ENCODE measurements at places on chromosomes 5 and 9.

DNA sequence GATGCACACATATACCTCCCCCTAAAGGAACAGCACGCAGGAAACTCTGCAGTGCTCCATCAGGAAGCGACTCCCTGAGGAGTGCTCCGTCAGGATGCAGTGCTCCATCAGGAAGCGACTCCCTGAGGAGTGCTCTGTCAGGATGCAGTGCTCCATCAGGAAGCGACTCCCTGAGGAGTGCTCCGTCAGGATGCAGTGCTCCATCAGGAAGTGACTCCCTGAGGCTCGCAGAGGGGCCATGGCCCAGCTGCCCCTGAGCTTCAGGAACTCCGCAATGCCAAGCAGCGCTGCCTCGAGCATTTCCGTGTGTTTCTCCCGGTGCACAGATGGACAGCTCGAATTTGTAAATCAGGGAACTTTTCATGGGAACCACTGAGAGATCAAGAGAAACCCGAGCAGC lies 88.1 kb downstream of the PAX5 start:
- DNase-seq: no peak

GRCh38 chr9:133562611-133563290 lies 28.2 kb downstream of the ADAMTSL2 start:
- no peak for DNase-seq

GRCh38 chr9:123832858-123833650 lies 96.9 kb downstream of the DENND1A start:
- peak; percentile 20 for DNase-seq

DNA sequence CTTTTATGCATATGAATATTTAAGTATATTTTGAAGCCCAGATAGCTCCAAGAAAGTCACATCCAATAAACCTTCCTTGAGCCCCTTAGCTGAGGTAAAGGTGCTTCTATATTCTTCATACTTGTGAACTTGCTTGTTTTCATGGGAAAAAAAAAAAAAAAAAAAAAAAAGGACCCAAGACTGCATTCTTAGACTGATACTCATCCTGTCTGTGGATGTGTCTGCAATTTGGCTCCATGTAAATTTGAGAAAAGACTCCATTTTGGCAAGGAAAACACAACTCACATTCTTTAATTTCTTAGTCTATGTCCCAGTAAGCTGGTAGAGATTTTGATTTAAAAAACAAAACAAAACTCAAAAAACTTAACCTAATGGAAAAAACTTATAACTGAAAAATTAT lies 238.3 kb downstream of the FBXL17 start:
- DNase-seq: no peak

GRCh38 chr9:87885484-87886189 lies 3.0 kb downstream of the SPATA31E1 start:
- DNase-seq: no peak

DNA sequence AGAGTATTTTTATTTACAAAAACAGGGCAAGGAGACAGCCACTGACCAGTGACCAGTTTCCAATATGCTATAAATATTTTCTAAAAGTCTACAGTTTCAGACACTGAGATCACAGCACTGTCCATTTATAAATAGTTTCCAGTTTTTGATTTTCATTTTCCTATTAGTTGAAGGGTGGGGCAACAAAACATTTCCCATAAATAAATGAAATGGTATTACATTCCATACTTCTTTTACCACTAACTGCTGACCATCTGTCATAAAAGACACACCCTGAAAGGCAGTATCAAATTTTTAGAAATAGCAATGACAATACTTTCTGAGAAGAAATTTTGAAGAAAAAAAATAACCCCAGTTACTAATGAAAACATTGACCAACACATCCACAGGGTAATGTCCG lies 126.7 kb downstream of the ARSB start:
- no peak for DNase-seq

- DNase-seq: no peak
Measured at GRCh38 chr9:111658943-111659342, 2.5 kb upstream of the GNG10 start.

GRCh38 chr5:59772757-59773156 lies 120.8 kb downstream of the PDE4D start:
- no peak for DNase-seq

GRCh38 chr9:77305622-77306400 lies 128.5 kb downstream of the VPS13A start:
- DNase-seq: no peak

GRCh38 chr9:137432687-137433348 lies 8.3 kb downstream of the ENTPD8 start:
- DNase-seq: no peak
